KG1 (cell line): ENCODE measurements at places on chromosomes 3 and 15.

- no peak for DNase-seq
Measured at GRCh38 chr15:69082554-69082953, 68.1 kb downstream of the NOX5 start.

DNA sequence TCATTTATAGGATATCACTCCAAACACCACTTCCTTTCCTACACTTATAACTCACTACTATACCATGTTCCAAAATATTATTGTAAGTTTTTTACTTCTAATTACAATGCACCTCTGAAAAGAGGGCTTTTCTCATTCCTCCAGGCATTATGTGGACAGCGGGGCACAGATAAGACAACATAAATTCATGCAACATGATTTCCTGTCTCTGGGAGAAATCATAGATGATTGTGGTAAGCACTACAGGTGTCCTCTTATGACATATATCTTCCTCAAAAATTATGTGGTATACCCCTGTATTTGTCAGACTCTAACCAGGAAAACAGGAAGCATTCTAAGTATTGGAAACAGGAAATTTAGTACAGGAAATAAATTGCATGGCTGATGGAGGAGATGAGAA is 45.7 kb upstream of the INO80 start:
- DNase-seq = no peak

GRCh38 chr3:195256639-195257453 is 14.1 kb downstream of the XXYLT1 start:
- no peak for DNase-seq

GRCh38 chr15:36966708-36967107 is 133.6 kb downstream of the MEIS2 start:
- no peak for DNase-seq

- no peak for DNase-seq
Measured at GRCh38 chr3:170154084-170154483, 27.4 kb downstream of the PHC3 start.

DNA sequence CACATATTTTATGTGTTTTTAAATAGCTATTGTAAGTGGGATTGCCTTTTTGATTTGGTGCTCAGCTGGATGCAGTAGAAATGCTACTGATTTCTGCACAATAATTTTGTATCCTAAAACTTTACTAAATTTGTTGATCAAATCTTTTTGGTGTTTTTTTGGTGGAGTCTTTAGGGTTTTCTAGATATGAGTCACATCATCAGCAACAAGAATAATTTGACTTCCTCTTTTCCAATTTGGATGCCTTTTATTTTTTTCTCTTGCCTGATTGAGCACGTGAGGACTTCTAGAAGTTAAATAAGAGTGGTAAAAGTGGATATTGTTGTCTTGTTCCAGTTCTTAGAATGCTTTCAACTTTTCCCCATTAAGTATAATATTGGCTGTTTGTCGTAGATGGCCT is 51.3 kb downstream of the TLNRD1 start:
- DNase-seq = no peak

- no peak for DNase-seq
Measured at GRCh38 chr3:65318231-65318630, 630.4 kb upstream of the ADAMTS9 start.

DNA sequence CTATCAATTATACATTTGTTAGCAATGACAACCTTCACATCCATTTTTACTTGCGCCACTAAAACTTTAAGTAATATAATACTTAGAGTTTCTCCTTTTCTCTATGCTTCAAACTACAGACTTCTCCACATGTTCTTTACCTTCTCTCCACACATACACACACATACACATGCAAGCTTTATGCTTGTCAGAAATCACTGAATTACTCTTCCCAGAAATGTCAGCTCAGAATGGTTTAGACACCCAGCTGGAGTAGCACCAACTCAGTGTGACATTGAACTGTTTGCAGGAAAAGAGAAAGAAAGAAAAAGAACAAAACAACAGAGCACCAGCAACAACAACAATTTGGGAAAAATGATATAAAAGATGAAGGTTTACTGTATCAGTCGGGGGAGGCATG is 20.9 kb downstream of the CBLB start:
- DNase-seq = no peak

DNA sequence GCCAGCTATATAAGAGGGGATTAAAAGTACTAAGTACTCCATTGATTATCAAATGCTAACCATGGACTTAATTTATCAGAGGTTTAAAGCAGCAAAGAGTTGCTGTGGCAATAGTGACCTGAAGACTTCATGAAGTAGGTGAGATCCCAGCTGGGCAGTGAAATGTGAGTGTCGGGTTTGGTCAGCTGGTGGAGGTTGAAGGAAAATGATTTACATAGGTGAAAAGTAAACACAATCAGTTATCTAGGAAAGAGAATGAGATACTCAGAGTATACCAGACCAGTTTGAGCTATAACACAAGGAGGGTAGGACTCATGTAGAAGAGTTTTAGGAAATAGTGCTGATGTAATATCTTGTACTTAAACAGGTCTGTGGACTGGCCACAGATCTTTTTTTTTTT is 16.5 kb upstream of the FBXO22 start:
- no peak for DNase-seq

DNA sequence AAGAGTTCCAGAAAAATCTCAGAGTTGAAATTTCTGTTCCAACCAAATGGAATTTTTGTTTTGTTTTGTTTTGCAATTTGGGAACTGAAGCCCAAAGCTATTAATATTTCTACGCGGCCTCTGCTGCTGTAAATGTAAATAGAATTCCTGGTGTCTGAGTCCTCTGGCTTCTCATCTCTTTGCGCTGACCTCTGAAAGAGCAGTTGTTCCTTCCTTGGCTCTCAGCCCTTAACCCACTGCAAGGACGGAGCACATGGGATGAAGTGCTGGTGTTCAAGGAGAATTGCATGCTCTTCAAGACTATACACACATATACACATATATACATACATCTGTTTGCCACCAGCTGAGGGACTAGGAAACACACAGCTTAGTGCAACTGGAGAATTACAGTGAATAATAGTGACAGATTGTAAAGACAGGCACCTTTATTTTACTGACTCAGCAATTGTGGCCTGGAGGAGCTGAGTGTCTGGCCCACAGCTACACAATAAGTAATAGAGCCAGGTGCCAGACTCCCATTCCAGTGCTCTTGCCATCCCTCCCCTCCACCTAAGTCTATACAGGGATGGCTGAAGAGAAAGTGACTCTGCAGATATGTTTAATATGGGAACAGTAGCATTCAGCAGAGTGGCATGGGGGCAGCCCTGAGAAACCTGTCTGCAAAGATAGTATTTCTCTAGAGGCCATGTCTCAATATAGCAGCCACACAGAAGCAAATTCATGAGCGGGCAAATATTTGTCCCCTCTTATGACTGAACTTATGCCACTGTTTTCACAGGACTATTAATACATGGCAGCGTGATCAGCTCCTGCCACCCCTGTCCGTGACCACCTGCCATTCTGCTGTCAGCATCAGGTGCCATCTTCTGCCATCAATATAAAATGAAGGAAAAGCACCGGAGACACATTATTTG is 42.3 kb downstream of the NEK10 start:
- no peak for DNase-seq

GRCh38 chr15:90582553-90582952 is 52.8 kb downstream of the CRTC3 start:
- DNase-seq = no peak
